Stimulated activated CD4-positive, alpha-beta T cell treated with anti-CD3 and anti-CD28 coated beads, Interleukin-12 subunit alpha, Interleukin-12 subunit beta, amount 100 ng/mL, for 4 hours (primary cell): ENCODE measurements at places on chromosomes 2 and 18.

GRCh38 chr2:202005272-202005887 lies 28.3 kb upstream of the FZD7 start:
- no peak for DNase-seq

DNA sequence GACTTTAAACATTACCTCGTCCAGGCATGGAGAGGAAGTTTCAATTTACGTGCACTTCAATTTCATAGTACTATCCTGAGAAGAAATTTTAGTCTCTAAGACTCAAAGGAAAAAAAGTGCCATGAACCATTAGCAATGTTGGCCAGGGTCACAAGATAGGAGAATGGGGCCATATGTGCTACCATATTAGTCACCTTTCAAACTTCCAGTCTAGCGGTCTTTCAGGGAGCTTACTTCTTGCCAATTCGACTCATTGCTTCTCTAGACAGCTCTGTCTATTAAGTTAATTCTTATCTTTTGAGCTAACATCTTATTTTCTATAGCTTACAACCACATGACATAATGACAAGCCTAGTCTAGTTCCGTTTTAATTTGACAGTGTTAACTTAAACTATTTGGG lies 129.1 kb downstream of the ANKRD44 start:
- no peak for DNase-seq

DNA sequence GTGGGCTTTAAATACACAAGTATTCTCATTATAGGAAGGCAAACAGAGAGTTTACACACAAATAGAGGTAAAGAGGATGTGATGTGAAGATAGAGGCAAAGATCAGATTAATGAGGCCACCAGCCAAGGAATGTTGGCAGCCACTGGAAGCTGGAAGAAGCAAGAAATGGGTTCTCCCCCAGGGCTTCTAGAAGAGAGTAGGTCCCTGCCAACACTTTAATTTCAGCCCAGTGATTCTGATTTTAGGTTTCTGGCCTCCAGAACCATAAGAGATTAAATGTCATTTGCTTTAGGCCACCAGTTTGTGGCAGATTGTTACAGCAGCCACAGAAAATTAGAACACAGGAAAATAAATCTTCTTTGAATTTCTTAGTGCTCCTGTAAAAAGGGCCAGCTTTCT lies 916.7 kb downstream of the CPS1 start:
- no peak for DNase-seq

DNA sequence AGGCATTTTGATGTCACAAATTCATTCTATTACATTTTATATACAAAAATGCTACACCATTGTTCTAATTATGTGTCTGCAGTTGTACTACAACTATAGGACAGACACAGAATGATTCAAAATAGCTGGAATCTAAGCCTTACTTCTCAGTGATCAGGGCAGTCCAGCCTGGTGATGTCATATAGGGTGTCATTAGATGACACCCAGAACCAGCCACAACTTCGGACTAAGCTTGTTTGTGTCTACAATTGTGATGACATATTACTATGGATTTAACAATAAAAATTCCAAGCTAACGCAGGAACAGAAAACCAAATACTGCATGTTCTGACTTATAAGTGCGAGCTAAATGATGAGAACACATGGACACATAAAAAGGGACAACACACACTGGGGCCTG lies 31.0 kb downstream of the M1AP start:
- no peak for DNase-seq

- no peak for DNase-seq
Observed at GRCh38 chr2:46502291-46502885, 23.0 kb downstream of the TMEM247 start.

DNA sequence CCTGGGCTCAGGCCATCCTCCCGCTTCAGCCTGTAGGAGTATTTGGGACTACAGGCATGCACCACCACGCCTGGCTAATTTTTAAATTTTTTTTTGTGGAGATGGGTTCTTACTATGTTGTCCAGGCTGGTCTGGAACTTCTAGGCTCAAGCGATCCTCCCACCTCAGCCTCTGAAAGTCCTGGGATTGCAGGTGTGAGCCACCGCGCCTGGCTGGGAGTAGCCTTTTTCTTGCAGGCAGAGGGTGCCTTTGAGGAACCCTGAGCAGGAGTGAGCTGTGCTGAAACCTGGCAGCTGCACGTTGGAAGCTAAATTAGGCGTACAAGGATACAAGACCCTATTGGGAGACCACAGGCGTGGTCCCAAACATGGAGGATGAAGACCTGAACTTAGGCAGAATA lies 8.0 kb downstream of the CTDSP1 start:
- DNase-seq, result no peak

GRCh38 chr2:207321514-207321913 lies 155.8 kb upstream of the KLF7 start:
- DNase-seq, result no peak

DNA sequence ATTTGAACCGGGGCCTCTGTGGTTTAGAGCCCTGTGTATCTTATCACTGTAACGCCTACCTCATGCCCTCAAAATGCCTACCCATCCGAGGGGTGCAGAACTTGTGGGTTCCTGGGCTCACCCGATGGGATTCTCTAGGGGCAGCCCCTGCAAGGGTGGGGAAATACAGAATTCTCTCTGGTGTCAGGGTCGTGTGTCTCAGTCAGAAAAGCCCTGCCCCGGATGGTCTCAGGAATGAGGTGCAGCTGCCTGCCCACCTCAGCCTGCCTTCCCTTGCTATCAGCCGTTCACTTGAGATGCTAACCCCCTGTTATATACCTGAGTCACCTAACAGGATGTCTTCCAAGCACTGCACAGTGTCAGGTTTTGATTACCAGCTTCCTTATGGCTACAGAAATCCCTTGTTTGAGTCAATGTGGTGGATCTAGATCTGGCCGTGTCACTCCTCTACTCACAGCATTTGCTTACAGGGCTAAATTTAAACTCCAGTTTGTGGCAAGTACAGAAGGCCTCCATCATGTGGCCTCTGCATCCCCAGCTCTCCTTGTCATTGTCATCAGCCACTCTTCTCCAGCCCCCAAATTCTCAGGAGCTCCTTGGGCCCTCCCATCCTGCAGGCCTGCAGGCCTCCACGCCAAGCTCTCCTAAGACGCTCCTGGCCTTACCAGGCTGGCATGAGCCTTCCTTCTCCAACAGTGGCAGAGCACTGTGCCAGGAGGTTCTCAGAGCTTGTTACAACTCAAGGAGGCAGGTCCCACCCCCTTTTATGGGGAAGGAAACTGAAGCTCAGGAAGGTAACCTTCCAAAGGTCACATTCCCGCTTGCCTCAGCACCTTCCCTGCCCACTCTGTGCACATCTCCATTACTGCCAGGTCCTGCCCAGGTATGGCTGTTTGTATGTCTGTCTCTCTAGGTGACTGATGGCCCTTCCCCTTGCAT lies 14.3 kb upstream of the MAP3K2 start:
- no peak for DNase-seq

DNA sequence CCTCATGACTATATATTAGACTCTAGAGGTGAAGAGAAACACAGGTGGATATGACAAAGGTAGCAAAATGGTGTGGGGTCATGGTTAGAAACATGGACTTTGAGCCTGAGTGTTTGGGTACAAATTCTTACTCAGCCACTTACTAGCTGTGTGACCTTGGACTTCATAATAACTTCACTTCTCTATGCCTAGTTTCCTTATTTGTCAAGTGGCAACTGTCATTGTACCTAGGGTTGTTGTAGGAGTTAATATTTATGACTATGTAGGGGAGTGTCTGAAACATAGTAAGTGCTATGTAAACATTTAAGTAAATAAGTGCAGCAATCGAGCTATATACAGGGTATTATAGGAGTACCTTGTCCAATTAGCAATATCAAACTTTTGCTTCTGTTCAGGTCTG lies 49.7 kb upstream of the RAPH1 start:
- DNase-seq, result no peak

GRCh38 chr2:237649541-237650454 lies 22.4 kb downstream of the LRRFIP1 start:
- no peak for DNase-seq

DNA sequence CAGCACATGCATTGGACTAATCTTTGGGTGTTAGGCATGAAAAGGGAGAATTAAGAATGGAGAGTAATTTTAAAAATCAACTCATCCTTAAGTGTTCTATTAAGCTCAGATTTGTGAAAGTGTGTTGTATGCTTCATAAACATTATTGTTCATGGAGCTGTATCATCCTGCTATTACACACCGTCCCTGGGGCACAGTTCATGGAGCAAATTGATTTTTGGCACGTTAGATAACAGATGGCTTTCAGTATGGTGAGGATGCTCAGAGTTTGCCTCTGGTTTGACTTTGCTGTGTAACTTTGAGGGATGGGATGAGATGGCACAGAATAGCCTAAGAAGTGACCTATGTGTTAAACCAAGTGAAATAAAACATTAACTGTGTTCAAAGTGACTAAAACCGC lies 97.1 kb downstream of the MGAT5 start:
- no peak for DNase-seq

- no peak for DNase-seq
Observed at GRCh38 chr18:48293954-48294898, 115.0 kb downstream of the ZBTB7C start.

DNA sequence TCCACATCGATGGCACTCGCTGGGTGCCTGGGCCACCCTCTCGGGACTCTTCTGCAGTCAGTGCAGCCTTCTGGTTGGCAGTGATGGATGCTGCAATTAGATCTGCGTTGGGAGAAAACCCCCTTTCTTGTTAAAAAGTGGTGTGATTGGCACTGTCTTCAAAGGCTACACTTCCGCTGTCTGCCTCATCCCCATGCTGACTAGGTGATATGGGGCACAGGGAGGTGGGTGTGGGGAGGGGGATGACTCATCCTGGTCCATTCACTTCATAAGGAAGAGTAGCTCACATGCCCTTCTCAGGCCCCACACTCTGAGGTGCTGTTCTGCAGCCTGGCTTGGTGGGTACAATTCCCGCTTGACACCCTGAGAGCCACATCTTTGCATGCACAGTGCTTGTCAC lies 77.4 kb downstream of the THNSL2 start:
- peak; percentile 1 for DNase-seq

GRCh38 chr2:171810422-171811244 lies 83.4 kb downstream of the SLC25A12 start:
- no peak for DNase-seq

DNA sequence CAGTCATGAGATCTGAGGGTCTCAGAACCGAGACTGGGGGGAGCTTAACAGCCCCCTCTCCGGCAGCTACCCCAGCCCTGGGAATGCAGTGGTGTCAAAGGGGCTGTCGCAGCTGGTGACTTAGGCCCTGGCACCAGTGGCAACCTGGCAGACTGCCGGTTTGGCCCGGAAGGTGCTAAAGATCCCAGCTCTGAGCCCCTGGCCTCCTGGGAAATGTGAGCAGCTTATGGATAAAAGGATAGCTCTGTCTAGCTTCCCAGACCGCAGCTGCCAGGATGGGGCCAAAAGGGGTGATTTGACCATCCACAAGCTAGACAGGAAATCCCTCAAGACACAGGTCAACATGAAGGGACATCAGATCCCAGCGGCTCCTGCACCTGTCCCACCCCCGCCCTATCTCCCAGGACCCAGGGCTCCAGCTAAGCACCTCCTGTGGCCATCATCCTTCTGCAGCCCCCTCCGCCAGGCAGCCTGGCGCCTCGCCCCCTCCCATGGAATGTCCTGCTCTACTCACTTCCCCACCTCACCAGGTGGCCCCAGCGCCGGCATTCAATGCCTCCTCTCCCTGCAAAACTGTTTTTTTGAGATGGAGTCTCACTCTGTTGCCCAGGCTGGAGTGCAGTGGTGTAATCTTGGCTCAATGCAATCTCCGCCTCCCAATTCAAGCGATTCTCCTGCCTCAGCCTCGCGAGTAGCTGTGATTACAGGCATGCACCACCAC lies 33.2 kb upstream of the EFHD1 start:
- no peak for DNase-seq

DNA sequence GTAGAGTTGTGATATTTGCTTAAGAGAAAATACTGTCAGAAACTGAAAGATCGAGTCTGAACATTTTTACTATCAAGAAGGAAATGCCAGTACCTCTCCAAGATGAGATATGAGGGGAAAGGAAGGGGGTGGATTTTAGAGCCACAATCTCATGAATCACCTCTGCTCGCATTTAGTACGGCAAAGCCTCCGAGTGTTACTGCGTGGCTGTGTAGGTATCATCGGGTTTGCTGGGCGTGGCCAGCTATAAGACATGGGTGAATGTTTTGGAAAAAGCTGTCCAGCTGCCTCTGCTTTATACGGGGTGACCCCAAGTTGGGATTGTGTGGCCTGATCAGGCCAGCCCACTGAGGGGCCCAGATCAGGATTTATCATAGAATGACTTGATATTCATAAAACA lies 826.4 kb downstream of the SOCS6 start:
- no peak for DNase-seq

GRCh38 chr18:12990641-12990966 lies 558 bp upstream of the CEP192 start:
- no peak for DNase-seq

- DNase-seq, result no peak
Observed at GRCh38 chr2:41040782-41041520, 589.1 kb upstream of the SLC8A1 start.

DNA sequence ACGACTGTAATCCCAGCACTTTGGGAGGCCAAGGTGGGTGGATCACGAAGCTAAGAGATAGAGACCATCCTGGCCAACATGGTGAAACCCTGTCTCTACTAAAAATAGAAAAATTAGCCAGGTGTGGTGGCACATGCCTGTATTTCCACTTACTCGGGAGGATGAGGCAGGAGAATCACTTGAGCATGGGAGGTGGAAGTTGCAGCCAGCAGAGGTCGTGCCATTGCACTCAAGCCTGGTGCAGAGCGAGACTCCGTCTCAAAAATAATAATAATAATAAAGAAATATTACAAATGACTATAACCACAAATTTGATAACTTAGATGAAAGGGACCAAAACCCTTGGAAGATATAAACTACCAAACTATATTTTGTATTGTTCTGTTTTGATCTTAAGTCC lies 226.3 kb upstream of the GULP1 start:
- no peak for DNase-seq

GRCh38 chr18:58915006-58915799 lies 50.5 kb downstream of the ZNF532 start:
- DNase-seq, result no peak

- no peak for DNase-seq
Observed at GRCh38 chr18:73966954-73967353, 180.7 kb downstream of the FBXO15 start.

GRCh38 chr2:179444056-179444455 lies 179.4 kb upstream of the SESTD1 start:
- DNase-seq, result no peak

DNA sequence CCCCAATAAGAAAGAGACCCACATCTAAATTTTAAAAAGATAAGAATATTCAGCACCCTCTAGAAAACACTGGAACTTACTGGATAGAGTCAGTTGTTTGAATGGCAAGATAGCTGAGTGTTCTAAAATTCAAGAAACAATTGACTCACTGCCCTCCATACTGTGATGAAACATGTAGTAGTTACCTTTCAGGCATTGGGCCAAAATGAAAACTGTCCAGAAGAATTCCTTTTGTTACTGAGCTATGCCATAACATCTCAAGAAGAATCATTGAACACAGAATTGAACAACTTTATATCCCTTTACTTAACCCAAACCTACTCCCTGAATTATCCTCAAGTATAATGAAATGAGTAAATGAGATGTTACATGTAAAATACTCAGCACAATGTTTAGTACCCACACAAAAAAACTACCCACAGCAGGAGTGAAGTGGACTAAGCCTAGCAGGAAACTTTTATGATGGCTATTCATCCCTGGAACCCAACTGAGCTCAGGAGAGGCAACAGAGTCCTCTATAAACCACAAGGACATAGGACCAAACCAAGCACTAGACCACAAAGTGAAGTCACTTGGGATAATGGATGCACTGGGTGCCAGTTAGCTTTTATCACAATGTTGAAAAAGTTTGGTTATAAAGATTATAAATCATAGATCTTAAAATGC lies 32.7 kb downstream of the RBM43 start:
- DNase-seq, result no peak
